SJCRH30 (cell line): ENCODE measurements at places on chromosomes 1 and 21.

GRCh38 chr1:163807331-163808049 is 485.7 kb downstream of the NUF2 start:
- no peak for DNase-seq

GRCh38 chr1:207831517-207832327 is 79.2 kb downstream of the CD34 start:
- DNase-seq: no peak

GRCh38 chr21:45289134-45289533 is 1.4 kb upstream of the POFUT2 start:
- no peak for DNase-seq

GRCh38 chr21:26624983-26625519 is 52.0 kb upstream of the CYYR1 start:
- no peak for DNase-seq

GRCh38 chr1:162019006-162019405 is 4.7 kb downstream of the OLFML2B start:
- no peak for DNase-seq
